Central memory CD8-positive, alpha-beta T cell (primary cell): ENCODE measurements at places on chromosomes 13 and 19.

GRCh38 chr13:110523838-110524540 is 37.5 kb downstream of the RAB20 start:
- no peak overlapping the region for H3K27ac ChIP-seq
- no peak overlapping the region for H3K4me3 ChIP-seq
- H3K4me1 ChIP-seq = peaks cover 22% of the 10 kb centered on the region
- no peaks in the 10 kb centered on the region for H3K27me3 ChIP-seq

DNA sequence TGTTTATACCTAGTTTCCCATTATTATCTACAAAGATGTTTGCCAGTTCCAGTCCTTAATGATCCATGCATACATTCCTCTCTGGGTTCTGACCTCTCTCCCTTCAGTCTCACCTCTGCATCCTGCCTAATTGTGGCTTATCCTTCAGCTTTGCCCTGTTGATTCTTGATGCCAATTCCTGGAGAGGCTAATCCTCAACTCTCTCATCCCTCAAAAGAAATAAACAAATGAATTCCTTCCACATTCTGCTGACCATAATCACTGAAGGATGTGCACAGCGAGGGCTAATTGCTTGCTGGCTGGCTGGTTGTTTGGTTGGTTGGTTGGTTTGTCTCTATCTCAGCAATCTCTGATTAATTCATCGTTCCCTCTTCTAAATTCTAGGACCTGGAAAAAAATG is 113.8 kb downstream of the IRS2 start:
- no peaks in the 10 kb centered on the region for H3K4me1 ChIP-seq
- no peaks in the 10 kb centered on the region for H3K36me3 ChIP-seq
- no peaks in the 10 kb centered on the region for H3K27me3 ChIP-seq
- DNase-seq = no peak

DNA sequence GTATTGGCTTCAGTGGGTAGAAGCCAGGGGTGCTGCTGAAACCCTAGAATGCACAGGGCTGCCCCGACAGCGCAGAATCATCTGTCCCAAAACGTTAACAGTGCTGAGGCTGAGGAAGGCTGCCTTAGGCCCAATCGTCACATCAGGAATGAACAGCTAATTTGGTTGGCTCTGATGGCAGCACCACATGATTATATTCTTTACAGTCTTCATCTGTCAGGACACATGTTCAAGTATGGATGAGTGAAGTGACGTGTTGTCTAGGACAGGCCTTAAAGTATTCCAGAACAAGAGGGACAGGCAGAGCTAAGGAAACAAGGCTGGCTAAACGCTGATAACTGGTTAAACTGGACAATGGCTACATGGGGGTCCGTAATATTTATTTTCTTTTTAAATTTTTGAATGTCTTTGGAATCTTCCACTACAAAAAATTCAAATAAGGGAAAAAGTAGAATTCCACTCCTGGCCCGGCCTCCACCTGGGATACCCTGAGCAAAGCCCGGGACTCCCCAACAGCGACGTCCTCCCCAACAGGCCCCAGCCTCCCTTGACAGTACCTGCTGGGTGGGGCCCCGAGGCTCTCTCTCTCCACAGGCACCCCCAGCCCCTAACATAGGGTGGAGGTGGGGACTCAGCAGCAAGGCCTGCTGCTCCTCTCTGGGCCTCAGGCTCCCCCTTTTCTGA is 14.8 kb upstream of the CCNP start:
- DNase-seq = no peak
- H3K27me3 ChIP-seq = no peaks in the 10 kb centered on the region
- H3K36me3 ChIP-seq = peaks cover 37% of the 10 kb centered on the region

DNA sequence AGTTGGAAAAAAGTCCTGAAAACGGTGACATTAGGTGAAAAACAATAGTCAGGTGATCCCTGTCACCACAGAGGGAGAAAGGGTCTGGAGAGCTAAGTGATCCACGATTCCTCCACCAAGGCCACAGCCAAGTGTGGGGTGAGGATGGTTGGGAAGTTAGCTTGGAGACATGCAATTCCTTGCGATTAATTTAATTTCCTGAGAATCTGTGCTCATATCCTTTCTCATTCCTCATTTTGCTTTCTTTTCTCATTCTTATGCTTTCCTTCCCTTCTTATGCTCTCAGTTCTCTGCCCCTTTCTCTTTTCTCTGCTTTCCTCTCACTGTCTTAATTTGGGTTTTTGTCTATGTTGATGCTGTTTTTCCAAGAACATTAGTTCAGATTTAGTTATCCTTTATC is 68.8 kb downstream of the GPC5 start:
- H3K4me3 ChIP-seq = no peak overlapping the region
- H3K27ac ChIP-seq = no peak overlapping the region
- no peaks in the 10 kb centered on the region for H3K36me3 ChIP-seq
- H3K4me1 ChIP-seq = no peaks in the 10 kb centered on the region
- no peaks in the 10 kb centered on the region for H3K27me3 ChIP-seq
- no peak for DNase-seq

- no peak for DNase-seq
- no peaks in the 10 kb centered on the region for H3K27me3 ChIP-seq
- H3K4me1 ChIP-seq = peaks cover 44% of the 10 kb centered on the region
- peak overlapping the region; percentile 85 for H3K4me3 ChIP-seq
Measured at GRCh38 chr13:26255115-26255514, 1.2 kb downstream of the CDK8 start.

DNA sequence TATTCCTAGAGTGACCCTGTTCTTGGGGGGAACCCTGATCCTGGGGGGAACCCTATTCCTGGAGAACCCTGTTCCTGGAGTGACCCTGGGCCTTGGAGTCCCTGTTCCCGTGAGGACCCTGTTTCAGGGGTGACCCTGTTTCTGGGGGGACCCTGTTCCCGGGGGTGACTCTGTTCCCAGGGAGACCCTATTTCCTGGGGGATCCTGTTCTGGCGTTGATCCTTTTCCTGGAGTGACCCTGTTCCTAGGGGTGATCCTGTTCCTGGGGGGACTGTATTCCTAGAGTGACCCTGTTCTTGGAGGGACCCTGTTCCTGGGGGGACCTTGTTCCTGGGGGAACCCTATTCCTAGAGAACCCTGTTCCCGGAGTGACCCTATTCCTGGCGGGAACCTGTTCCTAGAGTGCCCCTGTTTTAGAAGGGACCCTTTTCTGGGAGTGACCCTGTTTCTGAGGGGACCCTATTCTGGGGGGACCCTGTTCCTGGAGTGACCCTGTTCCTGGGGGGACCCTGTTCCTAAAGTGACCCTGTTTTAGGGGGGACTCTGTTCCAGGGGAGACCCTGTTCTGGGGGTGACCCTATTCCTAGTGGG is 15.0 kb downstream of the GNA15 start:
- no peak overlapping the region for H3K4me3 ChIP-seq
- no peak for DNase-seq
- no peaks in the 10 kb centered on the region for H3K27me3 ChIP-seq
- no peak overlapping the region for H3K27ac ChIP-seq
- peaks cover 4% of the 10 kb centered on the region for H3K36me3 ChIP-seq
- peaks cover 5% of the 10 kb centered on the region for H3K4me1 ChIP-seq

DNA sequence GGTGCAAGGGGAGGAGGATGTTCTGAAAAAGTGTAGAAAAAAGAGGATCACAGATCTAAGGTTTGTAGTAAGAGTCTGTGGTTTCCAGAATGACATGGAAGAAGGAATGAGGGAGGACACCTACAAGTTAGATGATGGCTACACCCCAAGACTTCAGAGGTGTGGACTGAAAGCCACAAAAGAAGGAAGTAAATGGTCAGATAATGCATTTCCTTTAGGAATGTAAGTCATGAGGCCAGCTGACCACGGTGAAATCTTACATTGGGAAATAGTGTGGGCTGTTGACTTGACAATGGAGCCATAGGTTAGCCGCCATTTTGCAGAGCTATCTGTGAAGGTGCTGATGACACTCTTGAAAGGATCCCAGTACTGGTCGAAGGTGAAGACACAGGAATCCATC is 25.3 kb upstream of the FBXO27 start:
- H3K27me3 ChIP-seq = no peaks in the 10 kb centered on the region
- H3K27ac ChIP-seq = no peak overlapping the region
- DNase-seq = no peak
- peaks cover 9% of the 10 kb centered on the region for H3K4me1 ChIP-seq

DNA sequence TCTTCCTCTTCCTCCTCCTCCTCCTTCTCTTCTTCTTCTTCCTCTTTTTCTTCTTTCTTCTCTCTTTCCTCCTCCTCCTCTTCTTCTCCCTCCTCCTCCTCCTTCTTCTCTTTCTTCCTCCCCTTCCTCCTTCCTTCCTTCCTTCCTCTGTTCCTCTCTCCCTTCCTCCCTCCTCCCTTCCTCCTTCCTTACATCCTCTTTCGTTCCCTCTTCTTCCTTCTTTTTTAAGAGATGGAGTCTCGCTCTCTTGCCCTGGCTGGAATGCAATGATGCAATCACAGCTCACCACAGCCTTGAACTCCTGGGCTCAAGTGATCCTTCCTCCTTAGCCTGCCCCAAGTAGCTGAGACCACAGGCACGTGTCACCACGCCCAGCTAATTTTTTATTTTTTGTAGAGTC is 13.2 kb downstream of the EHD2 start:
- peaks cover 45% of the 10 kb centered on the region for H3K27me3 ChIP-seq
- DNase-seq = no peak
- no peaks in the 10 kb centered on the region for H3K36me3 ChIP-seq
- H3K27ac ChIP-seq = no peak overlapping the region
- H3K4me3 ChIP-seq = no peak overlapping the region

- no peak for DNase-seq
- peaks cover 83% of the 10 kb centered on the region for H3K27me3 ChIP-seq
- peaks cover 22% of the 10 kb centered on the region for H3K4me1 ChIP-seq
- no peak overlapping the region for H3K27ac ChIP-seq
- H3K4me3 ChIP-seq = peak overlapping the region; percentile 74
Measured at GRCh38 chr19:29526730-29527499, 1.1 kb downstream of the VSTM2B start.
